ENCODE measurements at places on chromosomes 7 and 10. TPM values are rescaled to one million over a fixed set of nuclear protein-coding genes. Genes with fewer than 3 reads are reported as not detected.

- H3K4me3 ChIP-seq: no peak overlapping the region
- H3K36me3 ChIP-seq: no peaks in the 10 kb centered on the region
- H3K27me3 ChIP-seq: peaks cover 11% of the 10 kb centered on the region
- H3K27ac ChIP-seq: no peak overlapping the region
- DNase-seq: no peak
Measured at GRCh38 chr10:97048649-97049427, 136.9 kb downstream of the SLIT1 start.

GRCh38 chr10:13555884-13556510 is 27.2 kb upstream of the BEND7 start:
- peaks cover 2% of the 10 kb centered on the region for H3K4me1 ChIP-seq
- H3K4me3 ChIP-seq: no peak overlapping the region
- no peak overlapping the region for H3K27ac ChIP-seq
- peaks cover 14% of the 10 kb centered on the region for H3K27me3 ChIP-seq
- no peak for DNase-seq
- no peaks in the 10 kb centered on the region for H3K36me3 ChIP-seq

GRCh38 chr10:14118953-14119352 is 211.8 kb downstream of the FRMD4A start:
- no peak for DNase-seq
- no peaks in the 10 kb centered on the region for H3K27me3 ChIP-seq
- no peak overlapping the region for H3K27ac ChIP-seq
- no peak overlapping the region for H3K4me3 ChIP-seq
- no peaks in the 10 kb centered on the region for H3K36me3 ChIP-seq

GRCh38 chr7:46854958-46855473 is 726.9 kb downstream of the TNS3 start:
- H3K27ac ChIP-seq: no peak overlapping the region
- no peak overlapping the region for H3K4me3 ChIP-seq
- DNase-seq: no peak
- no peaks in the 10 kb centered on the region for H3K4me1 ChIP-seq

- H3K27ac ChIP-seq: peak overlapping the region; percentile 92
- no peaks in the 10 kb centered on the region for H3K27me3 ChIP-seq
- H3K4me3 ChIP-seq: peak overlapping the region; percentile 90
Measured at GRCh38 chr10:100186253-100187212, 704 bp upstream of the ERLIN1 start.

- peaks cover under 1% of the 10 kb centered on the region for H3K36me3 ChIP-seq
- H3K27ac ChIP-seq: peak overlapping the region; percentile 78
- H3K4me1 ChIP-seq: peaks cover 32% of the 10 kb centered on the region
- H3K4me3 ChIP-seq: peak overlapping the region; percentile 45
- DNase-seq: no peak
Measured at GRCh38 chr10:72285972-72286521, 12.3 kb downstream of the DDIT4 start.

- no peak overlapping the region for H3K27ac ChIP-seq
- no peaks in the 10 kb centered on the region for H3K27me3 ChIP-seq
- peak; percentile 49 for DNase-seq
- H3K4me3 ChIP-seq: no peak overlapping the region
Measured at GRCh38 chr7:38374507-38374906, 101.1 kb upstream of the TARP start.

DNA sequence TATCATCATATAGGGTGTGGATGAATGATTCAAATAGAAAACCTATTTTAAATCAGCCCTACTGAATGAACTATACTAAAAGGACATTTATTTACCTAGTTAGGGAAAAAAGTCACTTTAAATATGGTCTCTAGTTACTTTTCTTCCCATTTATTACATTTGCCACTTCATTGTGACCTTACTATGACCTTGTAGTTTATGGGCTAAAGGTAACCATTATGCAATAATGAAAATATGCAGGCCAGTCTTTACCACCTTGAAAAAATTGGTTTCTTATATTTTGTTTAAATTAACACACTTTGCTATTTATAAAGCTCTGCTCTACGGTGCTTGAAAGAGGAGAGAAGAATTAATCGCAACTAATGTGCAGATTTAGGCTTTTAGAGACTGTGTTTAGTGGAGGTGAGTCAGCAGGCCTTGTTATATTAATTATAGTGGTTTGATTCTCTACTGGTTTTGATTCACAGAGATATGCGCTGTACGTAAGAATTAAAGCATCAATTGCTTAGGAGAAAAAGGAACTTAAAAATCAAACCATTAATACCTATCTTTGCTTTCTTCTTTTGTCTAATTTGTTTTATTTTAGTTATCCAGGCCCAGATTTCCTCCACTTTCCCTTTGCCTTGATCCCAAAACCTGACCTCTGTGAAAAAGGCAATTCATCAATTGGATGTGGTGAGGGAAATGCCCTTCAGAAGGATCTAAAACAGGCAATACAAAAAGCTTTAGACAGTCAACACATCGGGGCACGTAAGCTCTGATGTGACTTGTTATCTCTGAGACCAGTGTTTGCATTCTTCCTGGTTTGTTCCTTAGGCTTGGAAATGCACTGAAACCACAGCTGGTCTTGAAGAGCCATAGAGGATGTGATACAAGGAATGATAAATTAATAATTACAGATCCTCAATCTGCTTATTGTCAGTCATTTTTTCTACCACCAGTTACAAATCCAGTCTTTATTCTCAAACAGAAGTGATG is 141.2 kb upstream of the HDAC9 start:
- no peak overlapping the region for H3K4me3 ChIP-seq
- H3K36me3 ChIP-seq: no peaks in the 10 kb centered on the region
- no peak overlapping the region for H3K27ac ChIP-seq
- peaks cover 3% of the 10 kb centered on the region for H3K4me1 ChIP-seq

- no peaks in the 10 kb centered on the region for H3K27me3 ChIP-seq
- no peak for DNase-seq
- H3K27ac ChIP-seq: no peak overlapping the region
Measured at GRCh38 chr10:88245974-88246511, 337.1 kb downstream of the RNLS start.

OGDHL gene
- total RNA-seq: 0.36 TPM

DNA sequence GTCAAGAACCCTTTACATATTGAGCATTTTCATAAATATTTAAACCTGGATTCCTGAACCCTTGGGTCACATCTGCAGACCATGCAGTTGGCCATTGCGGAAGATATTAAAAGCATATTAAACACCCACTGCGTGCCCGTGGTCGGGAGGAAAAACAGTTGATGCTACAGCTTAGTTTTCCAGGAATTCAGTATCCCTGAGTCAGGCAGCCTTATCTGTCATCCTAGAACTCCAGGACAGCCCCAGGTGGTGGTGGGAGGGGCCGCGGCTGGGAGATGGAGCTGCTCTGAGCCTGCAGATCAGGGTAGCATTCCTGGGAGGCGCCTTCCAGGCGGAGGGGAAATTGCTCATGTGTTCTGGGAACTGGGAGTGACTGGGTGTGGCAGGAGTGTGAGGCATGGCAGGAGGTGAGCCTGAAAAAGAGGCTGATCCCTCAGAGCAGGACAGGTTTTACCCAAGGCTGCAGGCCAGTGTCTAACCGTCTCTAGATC is 222.9 kb upstream of the SH2B2 start:
- H3K36me3 ChIP-seq: peaks cover 3% of the 10 kb centered on the region
- no peak overlapping the region for H3K27ac ChIP-seq

DNA sequence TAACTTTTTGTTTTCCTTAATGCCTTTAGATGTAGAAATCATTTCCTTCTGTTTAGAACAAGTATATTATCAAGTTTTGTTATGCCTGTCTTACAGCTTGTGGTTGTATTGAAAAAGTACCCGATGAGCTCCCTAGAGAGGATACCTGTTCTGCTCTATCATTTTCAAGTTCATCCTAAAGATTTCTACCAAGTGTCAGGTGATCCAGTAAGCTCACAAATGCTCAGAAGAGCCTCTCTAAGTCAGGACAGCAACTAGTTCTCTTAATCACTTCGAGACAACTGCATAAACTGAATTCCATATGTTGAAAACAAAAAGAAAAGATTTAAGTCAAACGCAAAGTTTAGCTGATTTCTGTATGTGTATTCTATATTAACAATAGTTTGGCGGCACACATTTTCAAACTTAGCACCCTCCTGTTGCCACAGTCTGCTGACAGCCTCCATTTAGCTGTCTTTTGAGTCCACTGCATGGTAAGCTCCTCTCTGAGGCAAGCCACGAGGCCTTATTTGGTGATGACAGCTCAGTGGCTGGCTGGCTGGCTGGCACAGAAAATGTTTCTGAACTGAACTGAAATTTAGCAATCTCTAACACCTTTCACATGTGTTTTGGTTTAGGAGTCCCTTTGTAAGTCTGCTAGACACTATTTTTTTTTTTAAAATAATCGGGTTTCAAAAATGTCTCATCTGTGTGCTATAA is 59.4 kb downstream of the SEMA3C start:
- H3K27ac ChIP-seq: no peak overlapping the region
- H3K4me3 ChIP-seq: no peak overlapping the region
- no peak for DNase-seq
- H3K4me1 ChIP-seq: no peaks in the 10 kb centered on the region

- H3K27ac ChIP-seq: no peak overlapping the region
- DNase-seq: no peak
- H3K4me1 ChIP-seq: no peaks in the 10 kb centered on the region
- no peaks in the 10 kb centered on the region for H3K27me3 ChIP-seq
Measured at GRCh38 chr7:151671514-151671913, 151.8 kb upstream of the RHEB start.

TASOR2 gene
- total RNA-seq: 41.8 TPM

- peak; percentile 68 for DNase-seq
- no peaks in the 10 kb centered on the region for H3K36me3 ChIP-seq
- peaks cover 13% of the 10 kb centered on the region for H3K4me1 ChIP-seq
- H3K27me3 ChIP-seq: peaks cover 4% of the 10 kb centered on the region
Measured at GRCh38 chr7:98418636-98419315, 17.9 kb upstream of the BAIAP2L1 start.

EFCAB10 gene
- not detected for total RNA-seq

MUC12 gene
- 1.0 TPM for total RNA-seq

MYOF gene
- 49.3 TPM for total RNA-seq

- H3K4me1 ChIP-seq: no peaks in the 10 kb centered on the region
- H3K27ac ChIP-seq: no peak overlapping the region
- H3K4me3 ChIP-seq: no peak overlapping the region
- no peak for DNase-seq
Measured at GRCh38 chr10:75319274-75319673, 82.3 kb downstream of the ZNF503 start.

DNA sequence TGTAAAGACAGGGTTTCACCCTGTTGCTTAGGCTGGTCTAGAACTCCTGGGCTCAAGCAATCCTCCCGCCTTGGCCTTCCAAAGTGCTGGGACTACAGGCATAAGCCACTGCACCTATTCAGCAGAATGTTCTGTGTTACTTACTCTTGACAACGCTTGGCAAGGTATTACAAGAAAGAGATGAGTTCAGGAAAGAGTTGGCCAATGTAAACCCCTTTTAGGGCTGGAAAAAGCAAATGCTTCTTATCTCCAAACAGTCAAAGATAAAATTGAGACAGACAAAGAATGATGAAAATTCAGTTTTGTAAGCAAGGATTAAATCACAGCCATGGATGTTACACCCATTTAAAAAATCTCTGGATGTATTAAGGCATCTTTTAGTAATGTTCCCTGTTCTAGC is 114.0 kb upstream of the PODXL start:
- H3K4me1 ChIP-seq: no peaks in the 10 kb centered on the region
- no peak for DNase-seq
- H3K27ac ChIP-seq: no peak overlapping the region
- peaks cover 8% of the 10 kb centered on the region for H3K27me3 ChIP-seq
- no peak overlapping the region for H3K4me3 ChIP-seq

PRXL2A gene
- 9.5 TPM for total RNA-seq

SLC26A4 gene
- total RNA-seq: 5.2 TPM
